Renal pelvis (tissue), 12 donors: ENCODE measurements at places on chromosomes 3 and 15.
A peak's percentile ranks its signal among the peaks of the same experiment; 100 is the strongest.

GRCh38 chr3:194852831-194853508 is 167.3 kb downstream of the FAM43A start:
- no peak for DNase-seq

GRCh38 chr3:72161881-72162595 is 377.1 kb upstream of the PROK2 start:
- no peak for DNase-seq

DNA sequence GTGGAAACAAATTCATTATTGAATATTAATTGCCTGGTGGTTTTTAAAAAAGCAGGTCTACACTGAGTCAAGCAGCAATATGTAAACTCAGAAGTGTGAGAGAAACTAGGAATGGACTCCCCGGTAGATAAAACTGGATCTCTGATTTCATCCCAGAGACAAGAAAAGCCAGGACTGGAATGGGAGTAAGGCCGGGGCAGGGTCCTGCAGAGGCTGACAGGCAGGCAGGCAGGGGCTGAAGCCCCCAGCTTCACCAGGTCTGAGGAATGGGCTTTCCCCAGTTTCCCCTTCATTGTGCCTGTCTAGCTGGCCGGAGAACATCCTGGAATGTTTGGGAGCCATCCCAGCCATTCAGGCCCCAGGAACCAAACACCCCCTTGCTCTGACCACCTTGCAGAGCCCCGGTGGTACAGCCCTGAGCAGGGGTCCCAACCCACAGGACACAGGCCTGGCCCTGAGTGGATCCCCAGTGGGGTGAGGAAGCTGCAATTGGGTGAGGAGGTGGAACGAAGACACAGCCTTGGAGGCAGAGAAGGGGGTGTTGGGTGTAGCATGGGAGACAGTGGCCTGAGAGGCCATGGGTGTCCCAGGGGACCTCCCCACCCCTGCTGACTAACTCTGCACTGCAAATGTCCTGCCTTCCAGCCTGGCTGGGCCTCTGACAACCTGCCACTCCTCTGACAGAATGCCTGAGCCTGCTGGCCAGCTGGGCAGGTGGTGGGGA is 31.7 kb upstream of the XYLB start:
- no peak for DNase-seq

GRCh38 chr15:69161079-69161877 is 843 bp downstream of the GLCE start:
- DNase-seq, result no peak

DNA sequence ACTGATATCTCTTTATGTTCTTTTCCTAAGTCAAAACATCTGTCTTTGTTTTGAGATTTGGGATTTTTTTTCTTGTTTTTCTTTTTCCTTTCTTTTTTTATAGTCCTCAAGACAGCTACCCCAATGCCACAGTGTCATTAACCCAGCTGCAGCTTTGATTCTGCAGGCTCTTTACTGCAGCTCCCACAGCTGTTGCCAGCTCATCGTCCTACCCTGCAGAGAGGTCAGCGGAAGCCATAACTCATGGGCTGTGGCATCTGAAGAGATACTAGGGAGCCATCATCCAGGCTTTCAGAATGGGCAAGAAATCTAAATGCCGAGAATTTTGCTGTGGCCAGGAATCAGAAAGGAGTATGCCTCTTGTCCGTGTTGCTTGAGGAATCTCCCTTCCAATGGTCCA is 44.3 kb upstream of the SLC24A5 start:
- peak; percentile 57 for DNase-seq
